Stimulated activated CD4-positive, alpha-beta T cell treated with anti-CD3 and anti-CD28 coated beads, Interleukin-12 subunit alpha, Interleukin-12 subunit beta, amount 100 ng/mL, for 48 hours (primary cell): ENCODE measurements at places on chromosomes 4 and X.

DNA sequence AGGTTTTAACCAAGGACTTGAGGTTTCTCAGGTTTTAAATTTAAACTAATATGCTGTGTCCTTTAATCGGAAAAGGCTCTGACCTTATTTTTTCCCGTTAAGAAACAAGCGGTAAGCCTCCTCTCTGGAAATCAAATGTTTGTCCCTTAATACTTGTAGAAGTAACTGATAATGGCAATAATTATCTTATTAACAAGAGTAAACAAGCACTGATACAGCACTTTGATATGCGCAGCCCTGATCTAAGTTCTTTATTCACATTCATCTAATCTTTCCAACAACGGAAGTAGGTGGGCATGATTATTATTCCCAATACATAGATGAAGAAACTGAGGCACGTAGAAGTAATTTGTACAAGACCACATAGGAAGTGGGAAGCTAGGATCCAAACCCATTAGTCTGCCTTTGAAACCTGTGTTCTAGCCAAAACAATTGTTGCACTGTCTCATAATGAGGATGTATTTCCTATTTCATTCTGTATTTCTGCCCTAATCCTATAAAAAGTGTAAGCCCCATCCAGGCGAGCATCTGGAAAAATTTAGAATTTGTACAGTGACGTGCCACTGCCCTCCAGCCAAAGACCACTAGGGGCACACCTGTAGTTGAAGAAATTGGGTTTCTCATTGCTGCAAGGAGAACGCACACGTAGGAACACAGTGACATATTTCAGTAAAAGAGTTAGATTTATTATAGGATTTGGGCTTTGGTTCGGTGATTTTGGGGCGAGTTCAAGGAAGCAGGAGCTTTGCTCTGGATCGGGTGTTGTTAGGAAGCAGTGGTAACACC lies 606 bp downstream of the CXorf58 start:
- no peak for DNase-seq

GRCh38 chr4:18390655-18391353 lies 369.2 kb upstream of the LCORL start:
- DNase-seq = no peak

DNA sequence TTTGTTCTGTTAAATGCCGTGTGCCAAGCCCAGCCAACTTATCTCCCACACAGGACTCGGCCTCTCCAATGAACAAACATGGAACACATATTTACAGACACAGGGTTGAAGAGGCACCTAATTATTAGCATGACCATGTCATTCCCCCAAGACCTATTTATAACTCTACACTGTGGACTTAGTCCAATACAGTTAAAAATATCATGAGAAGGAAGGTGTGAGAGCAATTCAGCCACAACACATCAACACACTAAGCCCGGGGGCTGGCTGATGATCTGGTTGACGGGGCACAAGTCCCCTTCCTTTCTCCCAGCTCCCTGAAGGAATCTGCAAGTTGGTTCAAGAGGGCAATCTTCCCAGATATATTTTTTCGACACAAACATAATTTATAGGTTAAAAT lies 28.1 kb downstream of the MANBA start:
- no peak for DNase-seq

DNA sequence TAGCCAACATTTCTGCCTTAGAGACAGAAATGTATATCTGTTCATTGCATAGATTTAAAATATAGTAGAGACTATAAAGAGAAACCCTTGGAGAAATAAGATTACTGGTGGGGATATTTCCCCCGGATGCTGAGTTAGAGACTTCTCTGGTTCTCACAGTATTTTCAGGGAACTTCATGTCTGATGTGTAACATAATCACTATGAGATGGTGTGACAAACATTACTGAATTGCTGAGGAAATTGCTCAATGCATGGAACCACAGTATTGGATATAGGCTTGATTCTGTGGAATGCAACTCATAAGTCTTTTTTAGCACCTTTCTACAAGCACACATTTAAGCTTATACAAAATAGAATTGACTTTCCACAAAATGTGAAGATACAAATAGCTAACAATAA lies 152.7 kb downstream of the SOWAHB start:
- DNase-seq = no peak

DNA sequence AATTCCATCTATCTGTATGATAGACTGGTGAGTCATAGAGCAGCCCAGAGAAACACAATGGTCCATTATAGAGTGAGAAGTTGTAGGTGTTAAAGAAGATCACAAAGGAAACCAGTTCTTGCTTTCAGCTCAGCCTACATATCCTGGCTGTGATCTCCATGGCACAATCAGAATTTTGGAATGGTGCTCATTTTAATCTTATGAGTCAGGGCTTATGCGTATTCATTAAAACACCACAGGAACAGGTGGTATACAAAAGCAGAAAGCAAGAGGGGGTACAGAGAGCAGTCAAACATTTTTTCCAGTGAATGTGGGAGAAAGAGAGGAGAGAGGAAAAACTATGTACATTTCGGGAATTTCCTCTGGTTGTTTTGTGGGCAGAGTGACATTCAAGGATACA lies 126.9 kb downstream of the MFAP3L start:
- DNase-seq = no peak

GRCh38 chr4:34974313-34974680 lies 1270.0 kb downstream of the ARAP2 start:
- DNase-seq = no peak

GRCh38 chr4:174559894-174560293 lies 37.6 kb upstream of the HPGD start:
- no peak for DNase-seq
